ENCODE measurements at places on chromosomes 16 and 17. TPM values are rescaled to one million over a fixed set of nuclear protein-coding genes. Genes with fewer than 3 reads are reported as not detected.

GRCh38 chr17:34990921-34991365 lies 10.6 kb downstream of the LIG3 start:
- no peak for DNase-seq

- DNase-seq = no peak
These were observed 47.4 kb downstream of the RBFOX3 start for GRCh38 chr17:79563237-79564013.

- no peak for DNase-seq
These were observed 22.4 kb downstream of the STX8 start for GRCh38 chr17:9553181-9553580.

- DNase-seq = no peak
These were observed 21.9 kb upstream of the LRRC75A start for GRCh38 chr17:16513873-16514272.

- no peak for DNase-seq
These were observed 33.7 kb downstream of the IST1 start for GRCh38 chr16:71929048-71929447.

DNA sequence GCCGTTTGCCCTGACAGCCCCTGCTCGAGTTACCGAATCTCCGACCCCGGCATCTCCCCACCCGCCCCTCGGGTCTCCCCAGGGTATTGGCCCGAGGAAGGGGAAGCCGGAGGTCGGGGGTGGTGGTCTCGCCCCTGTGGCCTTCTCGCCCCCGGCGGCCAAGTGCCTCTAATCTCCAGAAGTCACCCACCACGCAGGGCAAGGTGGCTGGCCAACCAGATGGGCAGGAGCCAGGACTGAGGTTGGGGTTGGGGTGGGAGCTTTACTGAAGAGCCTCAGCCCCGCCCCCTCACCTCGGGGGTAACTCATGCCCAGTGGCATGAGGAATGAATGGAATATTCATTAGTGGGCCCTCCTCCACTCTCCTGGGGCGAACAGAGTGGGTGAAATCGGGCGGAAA lies 637 bp downstream of the DHRS11 start:
- peak; percentile 42 for DNase-seq

GRCh38 chr16:86118467-86119307 lies 219.7 kb downstream of the IRF8 start:
- DNase-seq = peak; percentile 71

DNA sequence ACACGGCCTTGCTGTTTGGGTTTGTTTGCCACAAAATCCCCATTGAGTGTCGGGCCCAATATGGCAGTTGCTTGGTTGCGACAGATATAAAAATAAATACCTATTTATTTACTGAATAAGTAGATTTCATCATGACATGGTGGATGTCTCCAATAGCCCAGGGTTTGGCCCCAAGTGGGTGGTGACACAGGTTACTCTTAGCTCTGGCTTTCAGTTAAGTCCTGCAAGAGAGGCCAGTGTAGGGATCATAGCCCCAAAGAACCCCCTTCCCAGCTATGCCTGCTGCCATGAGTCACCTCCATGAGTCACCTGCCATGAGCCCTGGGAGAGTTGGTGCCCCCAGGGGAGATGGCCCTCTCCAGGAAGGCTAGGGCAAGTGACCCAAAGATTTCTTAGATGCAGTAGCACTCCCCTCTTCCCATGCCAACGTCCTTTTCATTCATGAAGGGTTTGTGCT lies 78.7 kb upstream of the LGALS9 start:
- no peak for DNase-seq

DNA sequence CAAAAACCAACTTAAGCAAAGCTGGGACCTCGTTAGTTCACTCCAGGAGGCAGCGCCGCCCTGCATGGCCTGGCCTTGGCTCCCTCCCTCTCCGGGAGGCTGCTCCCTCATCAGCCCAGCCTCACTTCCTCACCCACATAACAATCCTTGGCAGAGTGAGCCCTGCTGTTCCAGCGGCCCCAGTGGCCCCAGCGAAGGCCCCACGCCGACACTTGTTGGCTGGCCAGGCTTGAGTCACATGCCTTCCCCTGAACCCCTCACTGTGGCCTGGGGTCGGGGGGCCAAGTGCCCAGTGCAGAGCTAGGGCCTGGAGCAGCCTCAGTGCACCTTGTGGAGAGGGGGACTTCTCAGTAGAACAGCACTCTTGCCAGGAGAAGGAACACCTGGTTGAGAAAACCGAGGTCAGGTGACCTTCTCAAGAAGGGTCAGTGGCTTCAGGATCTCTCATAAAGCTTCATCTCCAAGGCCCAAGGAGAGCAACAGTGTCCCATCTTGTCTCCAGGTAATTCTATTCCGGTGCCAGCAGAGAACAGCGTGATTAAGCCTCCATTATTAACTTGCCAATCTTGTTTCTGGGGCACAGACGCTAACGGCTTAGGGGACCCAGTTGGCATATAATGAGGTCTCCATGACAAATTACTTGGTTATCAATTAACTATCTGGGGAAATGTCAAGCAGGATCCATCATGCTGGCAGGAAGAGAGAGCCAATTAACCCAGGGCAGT lies 26.8 kb downstream of the ENDOV start:
- DNase-seq = no peak

GRCh38 chr16:54816471-54816870 lies 114.2 kb upstream of the IRX5 start:
- DNase-seq = no peak

GRCh38 chr16:68126395-68126794 lies 41.2 kb downstream of the NFATC3 start:
- no peak for DNase-seq

GRCh38 chr16:852451-853185 lies 52.1 kb upstream of the GNG13 start:
- no peak for DNase-seq

- DNase-seq = no peak
These were observed 45.5 kb downstream of the CPPED1 start for GRCh38 chr16:12758031-12758669.

DNA sequence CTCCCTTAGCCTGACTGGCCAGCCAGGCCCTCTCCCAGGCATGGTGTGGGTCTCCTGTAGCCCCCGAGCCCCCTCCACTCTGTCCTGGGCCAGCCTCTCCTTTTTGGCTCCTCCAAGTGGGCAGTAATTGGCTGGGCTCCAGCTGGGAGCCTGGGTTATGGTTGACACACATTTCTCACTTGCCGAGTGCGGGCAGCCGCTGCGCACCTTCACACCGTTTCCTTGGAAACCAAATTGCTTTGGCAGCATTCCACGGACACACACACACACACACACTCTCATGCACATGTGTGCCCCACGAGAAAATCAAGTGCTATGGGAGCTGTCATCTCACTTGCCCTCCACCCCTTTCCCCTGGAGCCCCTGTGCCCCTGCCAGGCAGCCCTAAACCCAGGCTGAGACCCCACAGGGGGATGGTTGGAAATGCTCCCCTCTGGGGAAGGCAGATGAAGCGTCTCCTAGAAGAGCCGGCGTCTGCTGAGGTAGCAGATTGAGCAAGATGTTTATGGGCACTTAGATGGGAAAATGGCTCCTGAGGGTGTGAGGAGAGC lies 402.7 kb upstream of the TNRC6C start:
- DNase-seq = peak; percentile 91

DNA sequence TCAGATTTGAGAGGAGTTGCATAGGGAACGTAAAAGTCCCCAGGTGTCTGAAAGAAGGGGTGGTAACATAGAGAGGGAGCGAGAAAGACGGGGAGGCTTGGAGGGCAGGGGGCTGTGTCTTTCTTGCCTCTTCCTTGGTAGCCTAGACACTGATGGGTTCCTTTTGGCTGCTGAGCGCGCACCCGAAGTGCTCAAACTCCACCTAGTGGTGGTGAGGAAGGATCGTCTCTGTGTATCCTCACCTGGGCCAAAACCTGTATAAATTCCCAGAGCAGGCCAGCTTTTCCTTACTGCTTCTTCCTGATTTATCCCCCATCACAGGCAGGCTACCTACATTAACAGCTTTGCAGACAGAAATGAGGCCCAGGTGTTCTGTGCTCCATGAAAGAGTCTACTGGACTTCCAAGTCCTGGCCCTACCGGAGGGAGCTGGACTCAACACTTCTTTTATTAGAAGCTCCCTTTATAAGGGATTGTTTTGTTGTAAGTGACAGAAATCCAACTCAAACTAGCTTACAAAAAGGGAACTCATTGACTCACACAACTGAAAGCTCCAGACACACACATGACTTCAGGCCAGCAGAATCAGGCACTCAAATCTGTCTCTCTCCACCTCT lies 5.5 kb upstream of the SLC25A35 start:
- DNase-seq = peak; percentile 64

DNA sequence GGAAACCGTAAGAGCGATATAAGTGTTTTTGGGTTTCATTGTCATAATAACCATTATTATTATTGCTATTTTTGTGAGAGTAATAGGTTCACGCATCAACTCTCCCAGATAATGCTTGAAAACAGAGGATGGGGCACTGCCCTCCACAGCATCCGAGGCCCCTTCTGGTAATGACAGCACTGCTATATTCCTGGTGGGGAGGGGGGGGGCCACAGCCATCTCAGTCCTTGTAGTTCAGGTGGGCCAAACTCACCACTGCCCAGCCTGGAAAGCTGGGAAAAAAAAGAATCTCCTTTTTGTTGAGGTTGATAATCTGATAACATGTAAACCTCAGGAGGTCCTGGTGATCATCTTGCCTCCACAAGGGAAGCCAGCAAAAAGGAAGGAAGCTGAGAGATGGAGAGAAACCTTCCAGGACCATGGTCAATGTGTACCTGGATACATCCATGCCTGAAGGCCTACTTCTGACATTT lies 706 bp downstream of the C16orf95 start:
- DNase-seq = no peak

DNA sequence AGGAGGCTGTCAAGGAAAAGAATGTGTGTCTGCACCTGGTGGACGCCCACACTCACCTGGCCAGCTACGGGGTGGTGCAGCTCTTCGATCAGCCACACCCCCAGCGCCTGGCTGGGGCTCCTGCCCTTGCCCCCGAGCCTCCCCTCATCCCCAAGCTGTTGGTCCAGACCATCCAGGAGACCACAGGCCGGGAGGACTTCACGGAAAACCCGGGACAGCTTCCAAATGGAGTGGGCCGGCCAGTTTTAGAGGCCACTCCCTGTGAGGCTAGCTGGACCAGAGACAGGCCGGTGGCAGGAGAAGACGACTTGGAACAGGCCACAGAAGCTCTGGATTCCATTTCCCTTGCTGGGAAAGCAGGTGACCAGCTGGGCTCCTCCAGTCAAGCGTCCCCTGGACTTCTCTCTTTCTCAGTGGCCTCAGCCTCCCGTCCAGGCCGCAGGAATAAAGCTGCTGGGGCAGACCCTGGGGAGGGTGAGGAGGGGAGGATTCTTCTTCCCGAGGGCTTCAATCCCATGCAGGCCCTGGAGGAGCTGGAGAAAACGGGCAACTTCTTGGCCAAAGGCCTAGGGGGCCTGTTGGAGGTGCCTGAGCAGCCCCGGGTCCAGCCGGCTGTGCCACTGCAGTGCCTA lies 2.2 kb downstream of the WDR81 start:
- peak; percentile 36 for DNase-seq

DNA sequence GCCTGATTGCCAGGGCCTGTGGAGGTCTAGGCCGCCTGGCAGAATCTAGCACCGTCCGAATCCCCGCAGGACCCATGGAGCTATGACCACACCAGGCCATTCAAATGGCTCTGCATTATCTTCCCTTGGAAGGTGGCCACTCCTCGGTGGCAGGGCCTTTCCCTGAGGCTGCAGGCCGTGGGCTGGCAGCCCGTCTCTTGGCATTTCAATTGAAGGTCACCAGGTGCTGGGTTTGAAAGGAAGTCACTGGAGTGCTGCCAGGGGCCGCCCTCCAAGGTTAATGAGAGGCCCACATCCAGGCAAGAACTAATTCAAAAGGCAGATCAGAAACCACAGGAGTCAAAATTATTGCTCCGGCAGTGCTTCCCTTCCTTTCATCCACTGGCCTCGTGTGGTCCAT lies 27.7 kb upstream of the CACNG5 start:
- peak; percentile 39 for DNase-seq

- no peak for DNase-seq
These were observed 37.5 kb upstream of the CCR7 start for GRCh38 chr17:40602445-40603443.

- no peak for DNase-seq
These were observed 41.0 kb downstream of the PAFAH1B1 start for GRCh38 chr17:2634361-2634960.

GRCh38 chr16:68377667-68378393 lies 67.0 kb downstream of the PRMT7 start:
- DNase-seq = peak; percentile 60

- no peak for DNase-seq
These were observed 15.4 kb upstream of the KRT17 start for GRCh38 chr17:41639492-41640473.

- no peak for DNase-seq
These were observed 28.2 kb upstream of the BRD7 start for GRCh38 chr16:50396761-50397535.

DNA sequence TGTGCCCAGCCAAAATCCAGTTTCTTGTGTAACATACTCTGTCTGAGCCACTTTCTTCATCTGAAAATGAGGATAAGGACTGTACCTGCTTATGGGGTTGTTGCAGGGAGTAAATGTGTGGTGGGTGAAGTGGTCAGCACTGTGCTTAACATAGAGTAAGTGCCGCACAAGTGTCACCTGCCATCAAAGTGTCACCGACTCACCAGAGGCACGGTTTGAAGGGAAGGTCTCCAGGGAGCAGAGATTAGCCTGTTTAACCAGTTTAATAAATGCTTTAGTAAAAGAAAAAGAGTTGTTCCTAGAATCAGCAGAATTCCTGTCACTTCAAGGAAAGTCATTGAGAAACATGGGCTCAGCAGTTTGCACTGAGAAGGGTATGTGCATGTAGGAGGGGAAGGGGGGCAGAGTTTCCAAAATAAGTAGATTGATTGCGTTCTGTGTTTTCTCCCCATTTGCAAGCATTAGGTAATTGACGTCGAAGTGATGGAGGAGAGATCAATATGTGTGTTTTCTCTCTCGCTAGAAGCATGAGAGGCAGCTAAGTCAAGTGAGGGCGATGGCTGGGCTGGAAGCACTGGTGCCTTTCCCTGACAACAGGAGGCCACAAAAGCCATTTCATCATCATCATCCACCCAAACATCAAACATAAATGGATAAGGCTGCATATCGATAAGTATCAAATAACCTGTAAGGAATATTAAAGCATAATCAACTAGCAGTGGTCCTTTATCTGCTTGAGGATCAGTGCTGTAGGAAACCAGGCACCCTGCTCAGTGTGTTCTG lies 19.1 kb downstream of the FAM20A start:
- DNase-seq = no peak

KRTAP4-5 gene
- total RNA-seq = not detected

PMP22 gene
- total RNA-seq = 73.6 TPM

G6PC1 gene
- total RNA-seq = 0.16 TPM

CCDC43 gene
- total RNA-seq = 20.3 TPM

CLEC16A gene
- 51.9 TPM for total RNA-seq

C1QBP gene
- total RNA-seq = 91.5 TPM

DHRS7C gene
- not detected for total RNA-seq

PFN1 gene
- 496 TPM for total RNA-seq

CA5A gene
- not detected for total RNA-seq
